ENCODE measurements at places on chromosomes 16 and 17. TPM values are rescaled to one million over a fixed set of nuclear protein-coding genes. Genes with fewer than 3 reads are reported as not detected.

DNA sequence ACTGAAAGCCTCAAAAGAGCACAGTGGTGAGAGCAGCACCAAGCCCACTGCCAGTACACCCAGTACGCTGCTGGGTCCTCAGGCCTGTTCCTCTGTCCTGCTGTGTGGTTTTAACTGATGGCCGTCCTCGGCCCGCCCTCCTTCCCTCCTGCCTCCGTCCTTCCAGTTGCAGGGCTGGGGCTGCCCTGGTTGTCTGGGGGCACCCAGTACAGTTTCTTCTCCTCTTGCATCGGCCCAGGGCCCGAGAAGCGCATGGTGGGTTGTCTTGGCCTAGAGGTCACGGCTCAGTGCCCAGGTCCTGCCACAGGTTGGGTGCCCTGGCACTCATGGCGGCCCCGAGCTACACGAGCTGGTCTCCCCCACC is 70.8 kb upstream of the KCTD5 start:
- H3K27me3 ChIP-seq, result no peaks in the 10 kb centered on the region
- peaks cover 20% of the 10 kb centered on the region for H3K36me3 ChIP-seq
- H3K27ac ChIP-seq, result no peak overlapping the region
- DNase-seq, result no peak

DNA sequence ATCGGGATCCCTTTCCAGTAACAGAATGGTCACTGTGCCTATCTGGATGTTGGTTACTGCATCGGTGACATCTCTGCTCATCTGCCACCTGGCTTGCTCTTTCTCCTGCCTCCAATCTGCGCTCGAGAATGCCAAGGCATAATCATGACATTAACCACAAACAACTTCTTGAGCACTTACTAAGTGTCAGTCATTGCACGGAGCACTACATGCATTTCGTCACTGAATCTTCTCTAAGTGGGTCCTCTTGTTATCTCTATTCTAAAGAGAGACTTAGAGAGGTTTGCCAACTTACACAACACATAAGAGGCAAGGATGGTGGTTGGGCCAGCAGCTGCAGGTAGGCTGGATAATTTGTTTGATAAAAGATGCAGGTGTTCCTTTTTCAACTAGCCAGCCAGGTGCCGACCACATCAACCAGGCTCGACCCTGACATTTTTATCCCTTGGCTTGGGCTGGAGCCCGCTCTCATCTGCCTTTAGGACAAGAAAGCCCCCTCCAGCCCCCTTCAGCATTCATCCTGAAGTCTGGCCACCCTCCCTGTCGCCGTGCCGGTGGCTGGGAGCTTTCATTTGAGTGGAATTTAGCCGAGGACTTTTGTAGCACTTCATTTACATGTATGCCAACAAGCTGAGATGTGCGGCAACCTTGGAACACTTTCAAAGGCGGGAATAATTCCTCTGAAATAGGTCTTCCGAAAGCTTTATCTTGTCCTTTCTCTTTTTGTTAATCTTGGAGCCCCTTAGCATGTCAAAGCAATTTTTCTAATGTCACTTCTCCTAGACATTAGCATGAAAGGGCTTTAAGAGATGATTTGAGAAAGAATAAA is 89.3 kb upstream of the NKD1 start:
- H3K36me3 ChIP-seq, result no peaks in the 10 kb centered on the region
- H3K4me1 ChIP-seq, result no peaks in the 10 kb centered on the region
- no peak for DNase-seq

Gene TGFB1I1
- 0.11 TPM for polyA plus RNA-seq

Gene KRTAP9-1
- polyA plus RNA-seq, result not detected

Gene UTS2R
- not detected for polyA plus RNA-seq

GRCh38 chr17:31425282-31426040 is 34.0 kb downstream of the RAB11FIP4 start:
- no peaks in the 10 kb centered on the region for H3K4me1 ChIP-seq
- no peak overlapping the region for H3K4me3 ChIP-seq
- no peaks in the 10 kb centered on the region for H3K27me3 ChIP-seq
- H3K27ac ChIP-seq, result no peak overlapping the region
- no peak for DNase-seq

Gene KRTAP4-6
- not detected for polyA plus RNA-seq

DNA sequence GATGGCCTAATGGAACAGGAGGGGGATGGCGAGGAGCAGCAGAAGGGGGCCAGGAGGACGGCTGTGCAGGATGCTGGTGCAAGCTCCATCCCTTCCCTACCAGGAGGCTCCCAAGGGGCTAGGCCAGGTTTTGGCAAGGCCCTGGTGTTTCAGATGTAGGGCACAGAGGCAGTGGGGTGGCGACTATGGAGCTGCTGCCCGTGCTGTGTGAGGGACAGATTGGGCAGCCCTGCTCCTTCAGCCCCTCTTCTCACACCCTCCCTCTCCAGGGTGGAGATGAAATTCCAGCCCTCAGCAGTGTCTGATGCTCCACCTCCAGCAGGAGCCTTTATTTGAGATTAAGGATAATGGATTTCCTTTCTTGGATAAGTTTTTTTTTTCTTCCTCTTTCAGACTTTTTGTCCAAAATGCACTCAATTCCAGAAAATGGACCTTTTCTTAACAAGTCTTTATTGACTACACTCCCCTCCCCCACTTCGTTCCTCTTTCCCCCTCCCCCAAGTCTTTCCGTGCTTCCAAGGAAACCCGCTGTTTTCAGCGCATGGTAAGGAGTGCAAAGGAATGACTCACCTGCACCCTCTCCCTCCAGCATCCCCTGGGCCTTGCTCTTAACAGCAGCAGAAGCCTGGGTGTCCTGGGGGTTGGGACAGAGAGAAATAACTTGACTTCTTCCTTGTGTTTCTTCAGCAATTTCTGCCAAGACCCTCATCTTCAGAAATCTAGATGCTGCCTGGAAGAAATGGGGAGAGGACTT is 95.2 kb downstream of the CCDC182 start:
- H3K4me3 ChIP-seq, result no peak overlapping the region
- no peak for DNase-seq
- no peak overlapping the region for H3K27ac ChIP-seq
- no peaks in the 10 kb centered on the region for H3K27me3 ChIP-seq

GRCh38 chr17:80790981-80791742 is 200.5 kb upstream of the CHMP6 start:
- H3K4me3 ChIP-seq, result no peak overlapping the region
- no peak overlapping the region for H3K27ac ChIP-seq
- H3K27me3 ChIP-seq, result no peaks in the 10 kb centered on the region

DNA sequence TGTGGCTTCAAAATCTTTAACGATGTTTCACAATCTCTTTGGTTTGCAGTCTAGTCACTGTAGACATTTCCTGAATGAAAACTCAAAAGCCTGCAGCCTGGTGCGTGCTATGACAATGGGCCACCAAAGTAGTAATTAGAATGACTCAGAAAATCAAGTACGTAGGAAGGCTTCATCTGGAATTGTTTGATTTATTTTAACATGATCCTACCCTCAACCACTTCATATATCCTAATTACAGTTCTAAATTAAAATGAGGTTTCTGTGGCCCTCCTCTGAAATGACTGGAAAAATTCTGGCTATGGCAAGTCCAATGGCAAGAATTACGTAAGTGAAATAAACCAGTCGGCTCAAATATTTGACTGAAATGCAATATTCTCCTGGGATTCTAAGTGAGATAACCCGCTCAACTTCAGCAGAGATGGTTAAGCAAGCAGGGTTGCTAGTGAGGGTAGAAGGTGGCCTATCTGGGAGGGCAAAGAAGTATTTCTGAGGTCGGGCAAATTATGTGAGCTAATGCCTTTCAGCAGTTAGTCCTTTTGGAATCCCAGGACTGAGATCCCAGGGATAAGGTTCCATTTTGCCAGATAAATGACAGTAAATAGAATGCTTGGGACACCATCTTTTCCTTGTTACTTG is 145.6 kb upstream of the MYOCD start:
- no peaks in the 10 kb centered on the region for H3K36me3 ChIP-seq
- H3K4me3 ChIP-seq, result no peak overlapping the region
- no peaks in the 10 kb centered on the region for H3K4me1 ChIP-seq
- H3K27ac ChIP-seq, result no peak overlapping the region

GRCh38 chr17:79670537-79671084 is 59.8 kb upstream of the RBFOX3 start:
- no peak overlapping the region for H3K4me3 ChIP-seq

- no peak overlapping the region for H3K27ac ChIP-seq
- H3K4me1 ChIP-seq, result peaks cover 4% of the 10 kb centered on the region
- no peaks in the 10 kb centered on the region for H3K36me3 ChIP-seq
- H3K27me3 ChIP-seq, result no peaks in the 10 kb centered on the region
Observed at GRCh38 chr17:72967977-72968585, 124.4 kb downstream of the SLC39A11 start.

- H3K4me3 ChIP-seq, result no peak overlapping the region
- H3K27me3 ChIP-seq, result peaks cover 5% of the 10 kb centered on the region
- H3K4me1 ChIP-seq, result peaks cover 5% of the 10 kb centered on the region
- no peaks in the 10 kb centered on the region for H3K36me3 ChIP-seq
Observed at GRCh38 chr17:83065660-83066542, 13.5 kb upstream of the METRNL start.

GRCh38 chr17:35889241-35889640 is 9.1 kb upstream of the CCL5 start:
- no peaks in the 10 kb centered on the region for H3K27me3 ChIP-seq
- peaks cover 17% of the 10 kb centered on the region for H3K4me1 ChIP-seq
- H3K27ac ChIP-seq, result no peak overlapping the region
- H3K4me3 ChIP-seq, result no peak overlapping the region

GRCh38 chr16:80125677-80126076 is 415.1 kb upstream of the DYNLRB2 start:
- H3K4me3 ChIP-seq, result no peak overlapping the region
- no peak overlapping the region for H3K27ac ChIP-seq
- no peaks in the 10 kb centered on the region for H3K36me3 ChIP-seq
- no peak for DNase-seq
- no peaks in the 10 kb centered on the region for H3K4me1 ChIP-seq

Gene ABCC11
- not detected for polyA plus RNA-seq

GRCh38 chr16:70276392-70276791 is 12.9 kb downstream of the AARS1 start:
- no peaks in the 10 kb centered on the region for H3K4me1 ChIP-seq
- no peak for DNase-seq
- no peak overlapping the region for H3K4me3 ChIP-seq
- H3K27ac ChIP-seq, result no peak overlapping the region

Gene CACNG5
- not detected for polyA plus RNA-seq

Data from CD14-positive monocyte (primary cell).